Right renal cortex interstitium (tissue), 3 donors: ENCODE measurements at places on chromosomes 4 and X. TPM values are rescaled to one million over a fixed set of nuclear protein-coding genes. Genes with fewer than 3 reads are reported as not detected.

OTC gene
- polyA plus RNA-seq = 0.14 TPM

TACR3 gene
- 2.3 TPM for polyA plus RNA-seq

EPHA5 gene
- polyA plus RNA-seq = 0.46 TPM

AWAT2 gene
- polyA plus RNA-seq = not detected

ERAS gene
- not detected for polyA plus RNA-seq

IL21 gene
- not detected for polyA plus RNA-seq

COX7B2 gene
- not detected for polyA plus RNA-seq
